ENCODE measurements at places on chromosomes 1 and 21. TPM values are rescaled to one million over a fixed set of nuclear protein-coding genes. Genes with fewer than 3 reads are reported as not detected.

LMOD1 gene
- polyA plus RNA-seq = 9.5 TPM

SPATC1L gene
- polyA plus RNA-seq = 3.7 TPM

KCNK1 gene
- 10.0 TPM for polyA plus RNA-seq

FAM78B gene
- 1.4 TPM for polyA plus RNA-seq

SPRR1A gene
- polyA plus RNA-seq = not detected

RNF223 gene
- polyA plus RNA-seq = 0.28 TPM

C1orf232 gene
- polyA plus RNA-seq = not detected

ADGRB2 gene
- polyA plus RNA-seq = 5.3 TPM

CHI3L1 gene
- polyA plus RNA-seq = 96.6 TPM

AIM2 gene
- not detected for polyA plus RNA-seq

SYDE2 gene
- 1.3 TPM for polyA plus RNA-seq

SDC3 gene
- polyA plus RNA-seq = 11.0 TPM

SLAMF8 gene
- 1.8 TPM for polyA plus RNA-seq

ZNF672 gene
- polyA plus RNA-seq = 25.0 TPM

BGLAP gene
- 1.7 TPM for polyA plus RNA-seq

RGS18 gene
- 0.34 TPM for polyA plus RNA-seq

C1orf167 gene
- 1.9 TPM for polyA plus RNA-seq

FAM151A gene
- 237 TPM for polyA plus RNA-seq

SH2D1B gene
- not detected for polyA plus RNA-seq

Measured in kidney (tissue), 22 donors.